ENCODE measurements at places on chromosomes 6 and 20.

DNA sequence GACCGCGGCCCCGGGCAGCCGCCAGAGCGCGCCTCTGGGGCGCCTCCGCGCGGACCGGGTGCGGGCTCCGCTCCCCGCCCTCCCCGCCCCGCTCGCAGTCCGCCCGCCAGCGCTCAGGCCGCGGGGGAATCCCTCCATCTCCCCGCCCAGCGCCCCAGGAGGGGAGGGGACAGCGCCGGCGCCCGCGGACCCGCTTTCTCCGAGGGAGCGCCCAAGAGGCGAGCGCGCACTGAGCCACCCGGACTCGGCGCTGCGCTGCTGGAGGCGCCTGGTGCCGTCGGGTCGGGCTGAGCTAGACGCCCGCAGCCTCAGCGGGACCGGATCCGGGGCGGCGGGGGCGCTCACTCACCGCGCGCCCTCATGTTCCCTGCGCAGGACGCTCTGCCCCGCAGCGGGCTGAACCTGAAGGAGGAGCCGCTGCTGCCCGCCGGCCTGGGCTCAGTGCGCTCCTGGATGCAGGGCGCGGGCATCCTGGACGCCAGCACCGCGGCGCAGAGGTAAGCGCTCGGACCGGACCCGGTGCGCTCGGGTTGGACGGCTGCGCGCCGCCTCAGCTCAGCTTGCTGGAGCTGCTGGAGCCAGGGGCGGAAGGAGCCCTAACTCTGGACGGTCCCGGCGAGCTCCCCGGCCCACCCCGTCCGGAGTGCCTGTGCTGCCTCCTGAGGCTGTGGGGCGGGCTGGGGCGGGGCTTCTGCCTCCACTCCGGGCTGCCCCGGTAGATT is 867 bp downstream of the EBF4 start:
- no peak for DNase-seq

DNA sequence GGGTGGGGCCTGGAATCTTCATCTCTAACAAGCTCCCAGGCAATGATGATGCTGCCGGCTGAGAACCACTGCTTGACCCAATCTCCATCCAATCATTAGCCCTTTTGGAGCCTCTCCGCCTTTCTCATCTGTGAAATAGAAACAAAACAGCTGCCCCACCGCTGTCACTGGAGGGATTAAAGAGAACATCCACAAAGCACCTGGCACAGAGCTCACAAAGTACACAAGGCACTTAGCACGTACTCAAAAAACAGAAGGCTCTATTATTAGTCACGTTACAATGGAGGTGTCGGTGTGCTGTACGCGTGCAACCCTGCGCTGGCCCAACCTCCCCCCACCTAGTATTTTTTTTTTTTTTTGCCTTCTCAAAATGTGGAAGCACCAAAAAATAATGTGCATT is 213.5 kb upstream of the ARID1B start:
- no peak for DNase-seq

DNA sequence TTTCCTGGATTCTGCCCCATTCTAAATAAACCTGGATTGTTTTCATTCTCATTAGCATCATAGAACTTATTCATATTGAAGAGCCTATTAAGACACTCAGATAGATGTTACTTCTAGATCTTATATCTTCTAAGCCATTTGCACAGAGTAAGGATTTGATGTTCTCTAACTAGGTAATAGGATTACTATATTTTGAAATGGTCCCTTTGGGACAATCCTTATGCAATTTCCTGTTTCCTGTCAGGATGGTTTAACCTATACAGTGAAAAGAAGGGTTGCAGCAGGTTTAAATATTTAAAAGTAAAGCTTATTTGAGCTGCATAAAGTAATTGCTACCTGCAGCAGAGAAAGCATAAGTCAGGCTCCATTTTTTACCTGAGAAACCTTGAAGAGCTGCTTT is 860.1 kb downstream of the TFAP2A start:
- DNase-seq = no peak

- DNase-seq = no peak
Measured at GRCh38 chr20:16714242-16714641, 15.6 kb upstream of the SNRPB2 start.

- no peak for DNase-seq
Measured at GRCh38 chr6:135819665-135820064, 31.8 kb upstream of the PDE7B start.

DNA sequence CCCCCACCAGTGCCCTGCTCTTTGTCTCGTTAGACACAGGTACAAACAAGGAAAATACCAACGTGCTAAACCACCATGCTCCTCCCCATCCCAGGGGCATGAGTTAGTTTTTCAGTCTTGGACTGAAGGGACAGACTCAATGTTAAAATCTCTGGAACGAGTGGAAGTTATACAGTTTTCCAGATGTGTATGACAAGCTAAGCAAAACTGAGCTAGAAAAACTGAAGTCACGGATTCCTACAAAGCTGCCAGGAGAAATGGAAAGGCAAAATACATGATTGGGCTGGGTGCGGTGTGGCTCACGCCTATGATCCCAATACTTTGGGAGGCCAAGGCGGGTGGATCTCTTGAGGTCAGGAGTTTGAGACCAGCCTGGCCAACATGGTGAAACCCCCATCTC is 34.3 kb upstream of the QKI start:
- no peak for DNase-seq

Data from smooth muscle cell of the brain vasculature (primary cell).